ENCODE measurements at places on chromosomes 1 and 21.

DNA sequence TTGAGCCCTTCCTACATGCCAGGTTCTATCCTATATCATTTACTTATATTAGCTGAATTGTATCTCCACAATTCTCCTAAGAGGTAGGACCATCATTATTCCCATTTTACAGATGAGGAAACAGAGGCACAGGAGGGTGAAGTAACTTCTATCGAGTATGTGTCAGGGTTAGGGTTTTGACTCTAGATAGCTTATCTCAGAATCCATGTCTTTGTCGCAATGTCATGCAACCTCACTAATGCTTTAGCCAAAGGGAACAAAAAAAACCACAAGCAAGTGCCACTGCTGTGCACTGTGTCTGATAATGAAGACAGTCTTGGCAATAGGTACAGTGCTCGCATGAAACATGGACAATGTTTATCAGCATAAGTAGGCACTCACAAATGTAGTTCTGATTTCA, 95.4 kb upstream of the CLDN14 start:
- no peak for DNase-seq

DNA sequence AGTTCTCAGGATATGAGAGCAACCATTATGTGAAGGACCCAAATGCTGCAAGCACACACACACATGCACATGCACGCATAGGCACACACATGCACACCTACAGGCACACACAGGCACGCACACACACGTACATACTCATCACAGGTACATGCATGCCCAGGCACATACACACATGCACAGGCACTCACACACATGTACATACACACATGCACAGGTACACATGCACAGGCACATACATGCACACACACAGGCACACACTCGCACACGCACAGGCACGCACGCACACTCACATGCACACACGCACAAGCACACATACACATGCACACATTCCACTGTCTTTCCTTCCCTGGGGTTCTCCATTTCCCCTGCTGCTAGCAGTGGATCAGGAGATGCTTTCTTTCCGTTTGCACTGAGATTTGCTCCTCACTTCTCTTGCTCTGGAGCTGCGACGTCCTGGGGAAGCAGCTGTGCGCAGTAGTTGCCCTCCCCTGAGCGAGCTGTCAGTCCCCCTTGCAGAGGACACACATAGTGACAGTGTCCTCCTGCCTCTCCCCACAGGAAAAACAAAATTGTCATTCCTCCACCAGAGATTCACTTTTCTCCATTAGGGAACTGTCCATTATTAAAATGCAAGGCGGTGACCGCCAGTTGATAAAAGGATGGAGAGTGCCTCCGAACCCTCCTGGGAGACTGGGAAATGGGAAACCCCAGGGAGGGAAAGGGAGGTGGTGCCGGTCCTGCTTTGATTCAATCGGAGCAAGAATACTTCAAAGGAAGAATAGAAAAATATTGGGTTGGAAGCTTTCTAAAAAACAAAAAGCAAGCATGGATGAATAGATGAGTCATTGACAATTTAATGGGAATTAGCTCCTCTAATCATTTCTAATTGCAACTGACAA, 69.5 kb downstream of the WDR4 start:
- DNase-seq: no peak

DNA sequence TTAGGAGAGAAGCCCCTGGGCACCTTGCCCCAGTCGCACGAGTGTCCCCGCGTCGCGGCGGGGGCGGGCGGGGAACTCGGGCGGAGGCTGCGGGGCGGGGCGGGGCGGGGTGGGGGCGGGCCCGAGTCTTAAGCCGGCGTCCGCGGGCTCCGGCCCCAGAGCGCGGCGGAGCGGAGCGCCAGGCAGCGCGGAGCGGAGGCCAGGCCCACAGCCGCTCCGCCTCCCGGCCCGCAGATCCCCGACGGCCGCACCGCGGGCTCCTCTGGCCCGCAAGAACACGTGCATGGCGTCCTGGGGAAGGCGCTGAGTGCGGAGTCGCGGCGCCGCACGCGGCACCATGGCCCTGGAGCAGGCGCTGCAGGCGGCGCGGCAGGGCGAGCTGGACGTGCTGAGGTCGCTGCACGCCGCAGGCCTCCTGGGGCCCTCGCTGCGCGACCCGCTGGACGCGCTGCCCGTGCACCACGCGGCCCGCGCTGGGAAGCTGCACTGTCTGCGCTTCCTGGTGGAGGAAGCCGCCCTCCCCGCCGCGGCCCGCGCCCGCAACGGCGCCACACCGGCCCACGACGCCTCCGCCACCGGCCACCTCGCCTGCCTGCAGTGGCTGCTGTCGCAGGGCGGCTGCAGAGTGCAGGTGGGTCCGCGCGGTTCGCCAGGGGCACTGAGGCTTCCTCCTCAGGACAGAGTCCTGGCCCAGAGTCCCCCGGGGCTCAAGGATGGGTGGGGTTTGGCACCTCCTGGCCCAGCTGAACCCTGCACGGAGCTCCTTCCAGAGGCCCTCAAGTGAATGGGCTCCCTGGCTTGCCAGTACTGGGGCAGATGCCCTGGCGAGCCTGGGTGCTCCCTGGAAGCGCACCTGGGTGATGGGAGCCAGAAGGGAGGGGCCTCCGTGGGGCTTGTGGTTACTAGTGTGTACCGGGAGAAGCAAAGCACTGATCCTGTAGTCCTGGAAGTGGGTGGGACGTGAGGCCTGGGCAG, at the start of gene ESPN:
Gene ESPN, plus strand, starts transcription at position 158 of the 975 bp plus-strand sequence. Its CDS starts 180 bp downstream, at position 338.
- no peak for DNase-seq

DNA sequence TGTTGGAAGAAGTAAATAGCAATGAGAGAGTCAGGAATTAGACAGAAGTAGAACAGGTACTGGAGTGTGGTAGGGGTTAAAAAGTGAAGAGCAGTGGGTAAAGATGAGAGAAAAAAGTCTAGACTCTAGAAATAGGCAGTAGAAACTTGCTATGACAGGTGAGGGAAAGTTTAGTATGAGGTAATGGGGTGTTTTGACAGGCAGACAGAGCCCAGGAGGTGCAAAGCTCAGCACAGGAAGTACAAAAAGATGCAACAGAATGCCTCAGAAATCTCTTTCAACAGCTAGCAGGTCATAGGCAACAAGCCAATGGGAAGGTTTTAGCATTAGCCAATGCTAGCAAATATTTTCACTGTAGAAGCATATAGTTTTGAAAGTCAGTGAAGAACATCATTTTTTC, 319.1 kb upstream of the SGIP1 start:
- DNase-seq: no peak

GRCh38 chr1:12529640-12530174, 88.3 kb downstream of the DHRS3 start:
- no peak for DNase-seq

GRCh38 chr1:231219422-231220401, 21.3 kb upstream of the GNPAT start:
- no peak for DNase-seq

GRCh38 chr1:206967096-206967849, 3.0 kb downstream of the FCAMR start:
- no peak for DNase-seq

DNA sequence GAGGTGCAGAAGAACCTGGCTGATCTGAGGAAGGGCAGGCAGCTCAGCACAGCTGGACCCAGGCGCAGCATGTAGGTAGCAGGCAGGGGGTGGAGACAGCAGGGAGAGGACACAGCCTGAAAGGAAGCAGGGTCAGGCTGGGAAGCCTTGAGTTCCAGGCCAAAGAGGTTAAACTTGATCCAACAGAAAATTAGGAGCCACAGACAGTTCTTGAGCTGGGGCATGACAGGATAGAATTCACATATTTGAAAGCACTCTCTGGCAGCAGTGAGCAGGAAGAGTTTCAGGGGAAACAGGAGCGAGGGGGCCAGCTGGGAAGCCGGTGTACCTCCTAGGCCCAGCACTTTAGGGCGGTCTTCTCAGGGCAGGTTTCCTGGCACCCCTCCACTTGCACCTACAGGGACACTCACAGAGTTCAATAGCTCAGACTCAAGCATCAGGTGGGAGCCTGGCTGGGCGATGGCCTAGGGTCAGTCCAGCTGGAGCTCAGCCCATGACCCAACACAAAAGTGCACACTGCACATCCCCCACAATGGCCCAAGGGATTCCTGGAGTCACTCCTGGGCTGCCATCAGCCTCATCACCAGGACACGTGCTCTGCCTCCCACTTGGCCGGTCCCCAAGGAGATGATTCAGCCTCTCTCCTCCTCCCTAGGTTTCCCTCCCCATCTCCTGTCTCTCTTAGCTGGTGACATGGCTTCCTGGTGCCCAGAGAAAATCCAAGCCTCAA, 22.7 kb downstream of the MATN1 start:
- peak; percentile 73 for DNase-seq

DNA sequence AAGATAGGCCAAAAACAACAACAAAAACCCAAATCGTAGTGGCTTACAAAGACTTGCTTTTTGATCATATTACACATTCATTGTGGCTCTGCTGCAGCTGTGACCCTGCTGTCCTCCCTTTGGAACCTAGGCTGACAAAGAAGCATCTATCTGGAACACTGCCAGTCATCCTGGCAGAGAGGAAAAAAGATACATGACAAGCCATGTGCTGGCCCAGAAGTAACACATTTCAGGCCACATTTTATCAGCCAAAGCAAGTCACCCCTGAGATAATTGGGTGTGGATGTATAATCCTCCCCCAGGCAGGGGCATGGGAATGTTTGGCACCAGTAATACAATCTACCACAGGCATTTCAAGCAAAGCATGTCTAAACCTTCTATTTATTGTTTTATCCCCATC, 37.2 kb upstream of the AGO1 start:
- no peak for DNase-seq

GRCh38 chr1:103109311-103109920, 1.1 kb upstream of the COL11A1 start:
- DNase-seq: no peak

DNA sequence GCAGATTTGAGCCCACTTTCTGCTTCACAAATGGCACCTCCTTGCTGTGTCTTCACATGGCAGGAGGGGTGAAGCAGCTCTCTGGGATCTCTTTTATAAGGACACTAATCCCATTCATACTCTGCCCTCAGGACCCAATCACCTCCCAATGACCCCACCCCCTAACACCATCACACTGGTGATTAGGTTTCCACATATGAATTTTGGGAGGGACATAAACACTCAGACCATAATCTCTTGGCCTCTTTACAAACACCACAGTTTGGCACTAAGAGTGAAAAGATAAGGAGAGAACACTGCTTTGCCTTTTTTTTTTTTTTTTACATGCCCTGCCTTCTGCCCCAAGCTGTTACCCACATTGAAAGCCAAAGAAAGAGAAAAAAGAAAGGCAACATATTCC, 166.2 kb upstream of the NFIA start:
- DNase-seq: no peak

DNA sequence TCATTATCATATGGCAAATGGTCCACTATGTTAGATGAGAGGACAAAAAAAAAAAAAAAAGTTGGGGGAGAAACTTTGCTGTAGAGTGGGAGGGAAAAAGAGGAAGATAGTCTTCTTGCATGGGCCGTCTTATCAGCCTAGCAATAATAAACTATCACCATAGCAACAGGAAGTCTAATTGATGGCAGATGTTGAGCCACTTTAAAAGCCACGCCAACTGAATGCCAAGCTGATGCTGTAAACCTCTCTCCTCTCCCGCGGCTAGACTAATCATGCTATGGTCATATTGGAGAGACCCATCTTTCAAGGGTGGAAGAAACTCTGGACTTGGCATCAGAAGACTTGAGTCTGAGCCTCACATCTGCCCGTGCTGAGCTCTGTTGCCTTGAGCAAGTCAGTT, 122.2 kb upstream of the HOOK1 start:
- DNase-seq: peak; percentile 95

- DNase-seq: no peak
Measured at GRCh38 chr1:173920861-173921260, 3.7 kb upstream of the SERPINC1 start.

- no peak for DNase-seq
Measured at GRCh38 chr1:83787246-83787998, 211.5 kb downstream of the TTLL7 start.

DNA sequence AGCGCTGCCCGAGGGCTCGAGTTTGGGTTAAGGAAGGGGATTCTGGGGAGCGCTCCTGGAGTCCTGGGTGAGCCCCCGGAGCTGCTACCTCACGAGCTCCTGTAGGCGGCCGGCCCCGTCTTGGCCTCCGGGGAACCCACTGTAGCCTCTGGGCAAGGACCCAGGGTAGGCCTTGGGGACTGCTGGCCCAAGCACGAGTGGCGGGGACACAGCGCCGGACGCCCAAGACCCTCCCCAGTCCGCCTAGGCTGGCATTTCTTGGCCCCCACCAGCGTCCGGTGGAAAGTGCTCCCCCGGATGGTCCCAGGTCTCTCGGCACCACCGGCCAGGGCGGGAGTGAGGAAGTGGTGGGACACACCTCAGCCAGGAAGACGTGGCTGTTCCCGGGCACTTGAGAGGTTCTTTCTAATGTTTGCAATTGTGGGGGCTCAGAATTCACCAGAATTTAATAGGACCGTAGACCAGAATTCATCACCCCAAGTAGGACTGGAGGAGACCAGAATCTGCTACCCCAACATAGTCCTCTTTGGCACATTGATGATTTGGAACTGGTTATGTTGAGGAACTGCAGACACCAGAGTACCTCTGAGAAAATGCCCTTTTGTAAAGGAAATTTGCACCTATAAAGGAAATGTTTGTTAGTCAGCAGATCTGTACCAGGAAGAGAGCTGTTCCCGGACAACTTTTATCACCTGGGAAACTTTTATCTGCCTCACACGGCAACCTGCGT, 622 bp upstream of the TMPRSS2 start:
- DNase-seq: no peak

- no peak for DNase-seq
Measured at GRCh38 chr1:53115403-53116306, 26.8 kb downstream of the SLC1A7 start.

- no peak for DNase-seq
Measured at GRCh38 chr1:16173447-16174260, 17.8 kb upstream of the EPHA2 start.
